Tibial artery (tissue), 4 donors: ENCODE measurements at places on chromosomes 3 and 15.

DNA sequence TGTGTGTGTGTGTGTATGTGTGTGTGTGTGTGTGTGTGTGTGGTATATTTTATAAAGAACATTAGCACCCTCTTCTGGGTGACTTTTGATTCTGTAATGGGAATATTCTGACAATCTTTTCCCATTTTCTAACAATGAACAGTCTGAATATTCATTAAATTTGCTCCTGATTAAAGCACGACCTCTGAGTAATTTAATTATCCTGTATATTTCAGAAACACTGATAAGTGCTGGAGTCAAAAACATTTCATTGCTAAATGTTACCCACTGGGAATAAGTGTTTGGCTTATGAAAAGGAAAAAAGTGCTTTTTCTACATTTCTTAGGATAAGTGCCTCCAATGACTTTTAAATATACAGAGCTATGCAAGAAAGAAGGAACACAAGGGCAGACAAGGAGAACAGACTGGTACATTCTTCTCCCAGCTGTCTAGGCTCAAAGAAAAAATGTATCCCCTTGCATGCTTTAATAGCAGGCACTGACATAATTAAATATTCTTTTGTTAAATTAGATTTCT lies 32.3 kb upstream of the SYNPR start:
- no peak for DNase-seq
- peaks cover 3% of the 10 kb centered on the region for H3K27me3 ChIP-seq
- H3K4me1 ChIP-seq: no peaks in the 10 kb centered on the region

DNA sequence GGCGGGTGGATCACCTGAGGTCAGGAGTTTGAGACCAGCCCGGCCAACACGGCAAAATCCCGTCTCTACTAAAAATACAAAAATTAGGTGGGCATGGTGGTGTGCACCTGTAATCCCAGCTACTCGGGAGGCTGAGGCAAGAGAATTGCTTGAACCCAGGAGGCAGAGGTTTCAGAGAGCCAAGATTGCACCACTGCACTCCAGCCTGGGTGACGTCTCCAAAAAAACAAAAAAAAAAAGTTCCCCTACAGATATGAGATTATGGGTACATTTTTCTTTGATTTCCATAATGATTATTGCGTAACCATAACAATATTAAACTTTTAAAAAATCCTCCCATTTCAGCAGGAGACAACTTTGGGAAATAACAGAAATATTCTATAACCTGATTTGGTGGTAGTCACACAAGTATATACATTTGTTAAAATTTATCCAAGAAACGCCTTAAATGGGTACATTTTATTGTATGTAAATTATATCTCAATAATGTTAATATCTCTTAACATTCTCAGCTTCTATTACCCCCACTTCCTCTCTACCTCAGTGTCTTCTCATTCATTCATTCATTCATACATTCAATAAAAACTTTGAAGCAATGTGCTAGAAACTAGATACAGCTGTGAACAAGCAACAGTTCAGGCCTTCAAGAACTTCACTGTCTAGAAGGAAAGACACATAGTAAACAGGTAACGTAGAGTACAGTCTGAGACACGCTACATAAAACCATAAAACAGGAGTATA lies 6.6 kb downstream of the UBR1 start:
- H3K27me3 ChIP-seq: no peaks in the 10 kb centered on the region
- H3K4me1 ChIP-seq: peaks cover 45% of the 10 kb centered on the region
- no peaks in the 10 kb centered on the region for H3K36me3 ChIP-seq
- no peak overlapping the region for H3K4me3 ChIP-seq
- DNase-seq: no peak
- H3K27ac ChIP-seq: no peak overlapping the region

DNA sequence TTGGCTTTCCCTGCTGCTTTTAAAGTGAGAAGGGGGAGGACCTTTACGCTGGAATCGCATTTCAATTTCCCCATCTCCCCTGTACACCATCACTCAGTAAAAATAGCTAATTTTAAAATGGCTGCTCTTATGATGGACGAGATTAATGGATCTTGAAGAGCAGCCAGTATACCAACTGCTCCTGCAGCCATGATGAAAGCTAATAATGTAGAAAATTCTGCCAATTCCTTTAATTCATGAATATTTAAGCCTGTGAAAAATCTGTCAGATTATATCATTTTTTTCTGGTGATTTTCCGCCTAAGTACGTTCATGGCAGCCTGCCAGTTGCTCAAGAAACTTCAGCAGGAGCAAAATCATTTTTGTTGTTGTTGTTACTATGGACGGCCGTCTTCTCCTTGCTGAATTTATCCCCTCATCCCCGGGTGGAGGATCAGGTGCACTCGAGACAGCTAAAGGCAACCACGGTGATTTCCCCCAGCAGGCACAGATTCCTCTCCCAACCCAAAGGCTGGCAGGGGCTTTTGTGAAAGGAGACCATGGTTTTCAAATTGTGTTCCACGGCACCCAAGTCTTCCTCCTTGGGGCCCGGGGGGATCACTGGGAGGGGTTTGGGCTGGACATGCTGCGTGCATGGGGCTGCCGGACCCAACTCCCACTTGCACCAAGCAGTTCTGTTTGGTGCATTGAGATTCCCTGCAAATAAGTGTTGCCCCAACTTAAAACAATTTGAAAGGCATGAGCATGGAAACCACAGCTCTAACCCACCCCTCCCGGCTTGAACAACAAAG lies 289.6 kb downstream of the UACA start:
- no peak for DNase-seq
- H3K27ac ChIP-seq: peak overlapping the region; percentile 84
- peak overlapping the region; percentile 35 for H3K4me3 ChIP-seq
- no peaks in the 10 kb centered on the region for H3K36me3 ChIP-seq

GRCh38 chr3:182081096-182081495 lies 369.4 kb downstream of the SOX2 start:
- no peaks in the 10 kb centered on the region for H3K27me3 ChIP-seq
- H3K27ac ChIP-seq: no peak overlapping the region
- no peaks in the 10 kb centered on the region for H3K36me3 ChIP-seq
- H3K4me3 ChIP-seq: no peak overlapping the region
- no peak for DNase-seq
- no peaks in the 10 kb centered on the region for H3K4me1 ChIP-seq

GRCh38 chr3:43316783-43317460 lies 30.6 kb downstream of the SNRK start:
- H3K4me3 ChIP-seq: no peak overlapping the region
- H3K27me3 ChIP-seq: no peaks in the 10 kb centered on the region
- no peak for DNase-seq
- no peak overlapping the region for H3K27ac ChIP-seq

- H3K36me3 ChIP-seq: no peaks in the 10 kb centered on the region
- peaks cover 4% of the 10 kb centered on the region for H3K27me3 ChIP-seq
- H3K4me1 ChIP-seq: no peaks in the 10 kb centered on the region
Measured at GRCh38 chr3:147404800-147405230, 1.5 kb downstream of the ZIC4 start.

- H3K27me3 ChIP-seq: no peaks in the 10 kb centered on the region
- no peak for DNase-seq
- H3K36me3 ChIP-seq: no peaks in the 10 kb centered on the region
- no peaks in the 10 kb centered on the region for H3K4me1 ChIP-seq
Measured at GRCh38 chr3:101978348-101978747, 129.0 kb downstream of the NFKBIZ start.

DNA sequence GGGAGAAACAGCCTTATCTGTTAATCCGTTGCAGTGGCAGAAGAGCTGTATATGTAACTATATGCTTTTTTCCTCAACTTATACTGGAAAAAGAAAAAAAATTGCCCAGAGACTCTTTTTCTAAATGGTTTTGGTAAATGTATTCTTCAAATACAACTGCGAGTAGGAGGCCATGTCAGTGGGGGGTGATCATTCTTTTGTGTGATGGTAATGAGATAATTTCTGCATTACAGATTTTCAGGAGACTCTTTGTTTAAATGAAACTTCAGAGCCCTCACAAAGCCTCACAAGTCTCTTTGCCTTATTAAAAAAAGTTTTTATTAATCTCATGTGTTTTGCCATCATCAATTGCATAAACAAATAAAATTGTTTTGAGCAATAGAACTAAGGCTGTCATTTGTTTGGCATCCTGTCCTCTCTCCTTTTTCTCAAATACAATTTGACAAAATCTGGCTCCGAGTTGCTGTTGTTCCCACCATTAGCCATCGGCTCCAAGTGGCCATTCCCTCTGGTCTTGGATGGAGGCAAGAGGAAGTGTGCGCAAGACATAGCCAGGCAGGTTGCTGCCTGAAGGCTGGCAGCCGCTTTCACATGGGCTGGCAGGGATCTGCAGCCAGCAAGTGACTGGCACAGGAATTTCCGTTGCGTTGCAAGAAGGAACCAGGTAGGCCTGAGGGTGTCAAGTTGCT lies 116.7 kb downstream of the FNDC3B start:
- H3K27ac ChIP-seq: peak overlapping the region; percentile 86
- peaks cover 64% of the 10 kb centered on the region for H3K4me1 ChIP-seq
- DNase-seq: no peak
- no peaks in the 10 kb centered on the region for H3K36me3 ChIP-seq
- no peaks in the 10 kb centered on the region for H3K27me3 ChIP-seq

DNA sequence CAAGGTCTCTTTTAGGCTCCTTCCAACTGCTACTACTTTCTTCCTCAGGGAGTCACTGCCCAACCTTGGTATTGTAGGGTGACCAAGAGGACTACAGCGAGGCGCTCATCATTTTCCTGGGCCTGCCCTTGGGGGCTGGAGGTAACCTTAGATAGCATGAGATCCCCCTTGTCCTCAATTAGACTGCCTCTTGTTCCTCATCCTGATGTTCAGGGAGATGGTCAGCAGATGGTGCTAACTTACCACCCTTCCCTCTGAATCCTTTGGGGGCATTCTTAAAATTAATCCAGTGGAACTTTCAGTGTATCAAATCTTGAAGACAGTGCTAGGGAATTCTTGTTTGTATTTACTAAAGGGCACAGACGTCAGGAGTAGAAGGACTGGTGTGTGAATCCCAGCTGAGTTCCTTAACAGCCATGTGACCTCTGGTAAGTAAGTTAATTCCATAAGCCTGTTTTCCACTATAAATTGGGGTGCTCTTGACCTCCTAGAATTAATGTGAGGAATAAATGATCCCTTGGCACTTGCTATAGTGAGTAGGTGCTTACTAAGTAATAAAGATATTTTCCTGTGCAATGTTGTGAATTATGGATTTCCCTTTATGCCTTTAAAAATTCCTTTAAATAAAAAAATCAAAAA lies 4.1 kb upstream of the CLPX start:
- no peak overlapping the region for H3K4me3 ChIP-seq
- H3K27ac ChIP-seq: no peak overlapping the region
- H3K36me3 ChIP-seq: no peaks in the 10 kb centered on the region
- H3K27me3 ChIP-seq: no peaks in the 10 kb centered on the region

DNA sequence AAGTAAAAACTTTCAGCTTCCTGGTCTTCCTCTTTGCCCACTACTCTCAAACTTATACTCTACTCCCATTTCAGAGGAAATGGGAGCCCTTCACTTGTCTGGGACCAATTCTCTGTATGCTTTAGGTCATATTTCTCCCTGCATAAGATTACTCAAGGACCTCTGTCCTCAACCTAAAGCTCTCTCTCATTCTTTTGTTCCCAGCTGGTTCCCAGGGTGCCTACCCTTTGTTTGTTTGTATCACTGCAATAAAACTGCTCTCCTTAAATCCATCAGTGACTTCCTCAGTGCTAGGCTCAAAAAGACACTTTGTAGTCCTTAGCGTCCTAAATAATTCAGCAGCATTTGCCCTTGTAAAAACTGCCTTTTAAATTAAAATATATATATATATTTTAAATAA lies 2.9 kb downstream of the NGRN start:
- no peaks in the 10 kb centered on the region for H3K27me3 ChIP-seq
- H3K4me3 ChIP-seq: peak overlapping the region; percentile 83
- no peak overlapping the region for H3K27ac ChIP-seq
- DNase-seq: no peak
- peaks cover 41% of the 10 kb centered on the region for H3K36me3 ChIP-seq

DNA sequence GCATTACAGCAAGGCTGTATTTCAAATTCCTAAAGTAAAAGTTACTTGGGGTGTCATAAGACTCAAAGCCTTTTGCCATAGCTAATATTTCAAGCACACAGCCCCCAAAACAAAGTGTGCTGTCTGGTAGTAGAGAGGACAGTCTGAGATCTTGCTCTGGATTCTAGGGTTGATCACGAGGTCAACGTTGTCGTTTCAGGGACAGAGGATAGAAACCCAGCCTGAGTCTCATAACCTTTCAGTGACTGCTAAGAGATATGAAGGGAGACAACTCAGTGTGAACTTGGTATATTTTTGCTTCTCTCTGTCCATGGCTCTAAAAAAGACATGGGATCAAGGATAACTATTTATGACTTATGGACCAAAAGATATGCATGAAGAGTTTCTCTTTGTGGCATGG lies 25.6 kb upstream of the MINDY4B start:
- H3K4me3 ChIP-seq: no peak overlapping the region
- H3K36me3 ChIP-seq: no peaks in the 10 kb centered on the region
- H3K4me1 ChIP-seq: no peaks in the 10 kb centered on the region
- no peak for DNase-seq
- H3K27ac ChIP-seq: no peak overlapping the region
- no peaks in the 10 kb centered on the region for H3K27me3 ChIP-seq

GRCh38 chr3:150528354-150528797 lies 17.9 kb downstream of the SERP1 start:
- no peak overlapping the region for H3K27ac ChIP-seq
- no peaks in the 10 kb centered on the region for H3K4me1 ChIP-seq
- H3K4me3 ChIP-seq: no peak overlapping the region
- DNase-seq: no peak
- H3K36me3 ChIP-seq: no peaks in the 10 kb centered on the region

DNA sequence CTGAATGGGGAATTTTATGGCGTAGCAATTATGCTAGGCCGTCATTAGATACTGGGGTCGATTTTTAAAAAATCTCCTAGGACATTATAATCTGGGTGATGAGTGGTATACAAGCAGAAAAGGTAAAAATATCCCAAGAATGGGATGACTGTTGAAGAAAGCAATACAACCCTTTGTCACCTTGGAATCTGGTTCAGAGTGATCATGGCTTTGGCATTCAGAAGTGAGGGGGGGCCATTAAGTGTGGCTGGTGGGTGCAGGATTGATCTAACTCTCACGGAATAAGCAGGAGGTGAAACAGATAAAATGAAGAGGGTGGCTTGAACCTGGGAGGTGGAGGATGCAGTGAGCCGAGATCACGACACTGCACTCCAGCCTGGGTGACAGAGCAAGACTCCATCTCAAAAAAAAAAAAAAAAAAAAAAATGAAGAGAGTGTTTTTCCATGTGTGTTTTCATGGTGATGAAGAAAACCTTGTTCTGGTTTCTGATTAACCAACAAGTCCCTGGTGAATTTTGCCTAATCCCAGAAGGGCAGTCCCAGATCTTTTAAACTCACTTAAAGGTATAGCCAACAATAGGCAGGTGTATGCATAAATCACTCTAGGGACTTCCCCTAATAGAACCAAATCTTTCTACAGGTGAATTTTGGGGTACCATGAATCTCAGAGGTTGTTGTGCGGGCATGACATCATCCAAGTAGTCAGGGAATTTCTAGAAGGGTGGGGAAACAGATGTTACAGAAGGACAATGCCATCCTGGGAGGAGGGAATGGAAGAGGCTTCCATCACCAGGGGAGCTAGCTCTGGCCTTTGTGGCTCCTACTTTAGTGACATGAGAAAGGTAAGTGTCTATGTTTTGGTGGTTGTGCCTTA lies 3.1 kb upstream of the RAD54L2 start:
- H3K27me3 ChIP-seq: peaks cover 7% of the 10 kb centered on the region
- H3K36me3 ChIP-seq: no peaks in the 10 kb centered on the region
- no peak overlapping the region for H3K27ac ChIP-seq
- H3K4me1 ChIP-seq: peaks cover 2% of the 10 kb centered on the region
- H3K4me3 ChIP-seq: no peak overlapping the region

GRCh38 chr15:84715441-84716035 lies 401 bp downstream of the SEC11A start:
- H3K27me3 ChIP-seq: no peaks in the 10 kb centered on the region
- DNase-seq: peak; percentile 66
- H3K27ac ChIP-seq: peak overlapping the region; percentile 87
- peaks cover 22% of the 10 kb centered on the region for H3K4me1 ChIP-seq
- peaks cover 5% of the 10 kb centered on the region for H3K36me3 ChIP-seq
- peak overlapping the region; percentile 87 for H3K4me3 ChIP-seq
